ENCODE measurements at places on chromosomes 11 and 22.

DNA sequence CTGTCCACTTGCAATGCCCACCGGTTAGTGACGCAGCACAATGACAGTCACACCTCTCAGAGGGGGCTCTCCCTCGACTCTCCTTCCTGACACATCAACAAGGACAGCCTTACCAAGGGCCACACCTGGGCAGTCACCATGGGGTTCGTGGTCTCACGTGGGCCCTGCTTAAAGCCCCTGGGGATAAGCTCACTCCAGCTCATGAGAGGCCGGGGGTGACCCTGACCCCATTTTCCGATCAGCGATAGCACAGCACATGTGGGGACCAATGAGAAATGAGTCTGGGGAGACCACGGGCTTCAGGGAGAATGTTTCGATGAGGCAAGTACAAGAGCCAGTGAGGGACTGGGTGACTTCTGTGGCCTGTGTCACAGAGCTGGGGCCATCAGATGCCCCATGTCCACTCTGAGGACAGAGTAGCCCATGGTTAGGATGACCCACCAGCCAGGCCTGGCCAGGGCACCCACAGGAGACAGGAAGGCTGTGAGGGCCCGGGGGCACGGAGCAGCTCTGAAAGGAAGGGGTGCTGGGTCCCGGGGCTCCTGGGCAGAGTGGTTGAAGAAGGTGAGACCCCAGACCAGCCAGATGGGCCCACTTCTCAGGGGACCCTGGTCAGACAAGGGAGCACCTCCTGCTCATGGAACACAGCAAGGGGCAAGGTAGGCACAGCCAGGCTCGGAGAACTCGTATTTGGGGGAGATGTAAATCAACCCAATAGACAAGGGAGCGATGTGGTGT, 128.8 kb downstream of the MED15 start:
- DNase-seq, result no peak

- DNase-seq, result no peak
These were observed 32.7 kb upstream of the TMEM41B start for GRCh38 chr11:9347100-9347499.

GRCh38 chr22:28406246-28406645, 273.4 kb downstream of the TTC28 start:
- DNase-seq, result no peak

DNA sequence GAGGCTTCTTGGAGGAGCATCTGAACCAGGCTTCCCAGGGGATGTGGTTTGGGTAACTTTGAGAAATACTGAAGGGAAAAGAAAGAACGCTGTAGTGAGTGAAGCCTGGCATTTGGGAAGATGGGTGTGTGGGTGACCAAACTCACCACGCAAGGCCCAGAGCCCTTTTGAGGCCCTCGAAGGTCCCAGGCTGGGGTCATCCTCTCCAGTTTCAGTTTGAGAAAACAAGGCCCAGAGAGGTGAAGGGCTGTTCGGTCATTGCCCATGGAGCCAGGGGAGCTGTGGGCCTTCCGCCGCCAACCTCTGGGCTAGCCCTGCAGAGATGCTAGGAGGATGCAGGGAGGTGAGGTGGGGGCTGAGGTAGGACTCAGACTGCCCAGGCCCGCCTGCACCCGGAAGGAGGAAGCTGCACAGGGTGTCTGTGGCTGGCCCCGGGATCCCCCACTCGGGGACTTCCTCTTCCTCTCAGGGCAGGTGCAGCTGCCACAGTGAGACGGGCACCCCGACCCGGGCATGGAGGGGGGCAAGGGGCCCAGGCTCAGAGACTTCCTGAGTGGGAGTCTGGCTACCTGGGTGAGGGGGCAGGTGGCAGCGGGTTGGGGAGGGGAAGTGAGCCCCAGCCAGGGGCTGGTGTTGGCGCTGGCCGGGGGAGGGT, at the start of gene CCDC88B:
TSS of gene CCDC88B (plus strand) at position 451 of the 655 bp plus-strand sequence. CDS start at position 514, 63 bp downstream.
- no peak for DNase-seq

- DNase-seq, result peak; percentile 95
These were observed 9.3 kb upstream of the GLB1L3 start for GRCh38 chr11:134266841-134267251.

DNA sequence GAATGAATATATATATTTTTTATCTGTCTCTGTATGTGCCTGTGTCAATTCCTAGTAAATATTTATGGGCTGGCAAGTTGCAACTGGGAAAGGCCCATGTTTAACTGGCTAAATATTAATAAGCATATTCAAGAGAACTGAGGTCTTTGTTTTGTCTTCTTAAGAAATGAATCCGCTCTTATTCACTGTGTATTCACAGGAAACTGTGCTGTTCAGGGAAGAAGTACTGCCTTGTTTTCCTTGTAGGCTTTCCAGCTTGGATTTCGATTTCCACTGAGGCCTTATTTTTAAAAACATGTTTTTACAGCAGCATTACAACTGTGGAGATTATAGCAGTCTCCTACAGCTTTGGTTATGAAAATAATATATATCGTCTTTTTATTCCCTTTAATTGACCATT, 64.7 kb downstream of the LDLRAD3 start:
- no peak for DNase-seq

GRCh38 chr22:46303347-46303965, 6.8 kb downstream of the GTSE1 start:
- no peak for DNase-seq

DNA sequence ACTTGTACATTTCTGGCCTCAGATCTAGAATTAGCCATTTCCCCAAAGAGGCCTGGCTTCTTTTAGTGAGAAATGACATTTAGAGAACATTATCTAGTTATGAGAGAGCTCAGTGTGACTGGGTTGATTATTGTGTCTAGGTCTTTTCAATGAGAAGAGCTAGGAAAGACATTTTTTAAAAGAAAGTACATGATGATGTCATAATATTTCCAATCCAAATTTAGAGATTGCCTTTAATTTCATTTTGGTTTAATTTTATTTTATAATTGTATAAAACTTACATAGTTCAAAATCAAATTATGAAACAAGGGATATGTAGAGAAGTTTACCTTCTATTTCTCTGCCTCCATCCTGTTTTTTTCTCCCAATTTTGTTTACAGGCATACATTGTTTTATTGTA, 354.9 kb downstream of the TMEM135 start:
- DNase-seq, result no peak

- no peak for DNase-seq
These were observed 20.9 kb upstream of the NARS2 start for GRCh38 chr11:78595436-78596130.

DNA sequence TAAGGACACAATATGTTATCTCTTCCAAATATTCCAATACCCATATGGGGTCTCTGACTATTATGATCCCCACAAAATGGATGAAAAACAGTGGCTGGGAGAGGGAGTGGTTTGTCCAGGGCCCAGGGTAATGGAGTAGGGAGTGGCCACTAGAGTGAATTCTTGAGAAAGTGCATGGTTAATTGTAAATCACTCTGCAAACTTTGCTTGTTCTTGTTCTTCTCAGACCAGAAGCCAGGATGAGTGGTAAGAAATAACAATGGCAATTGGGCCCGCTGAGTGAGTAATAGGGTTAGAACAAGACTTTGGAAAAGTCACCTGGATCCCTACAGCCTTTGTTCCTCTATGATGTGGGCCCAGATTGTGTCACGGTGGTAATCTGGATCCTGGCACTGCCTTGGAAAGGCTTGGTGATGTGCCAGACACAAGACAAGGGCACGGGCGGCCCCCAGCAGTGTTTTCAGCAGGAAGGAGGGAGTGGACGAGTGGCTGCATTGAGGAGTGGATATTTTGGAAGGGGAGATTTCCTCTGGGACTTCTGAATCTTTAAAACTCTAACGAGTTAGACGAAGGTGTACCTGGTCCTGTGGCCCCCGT, 18.2 kb upstream of the KIRREL3 start:
- no peak for DNase-seq

DNA sequence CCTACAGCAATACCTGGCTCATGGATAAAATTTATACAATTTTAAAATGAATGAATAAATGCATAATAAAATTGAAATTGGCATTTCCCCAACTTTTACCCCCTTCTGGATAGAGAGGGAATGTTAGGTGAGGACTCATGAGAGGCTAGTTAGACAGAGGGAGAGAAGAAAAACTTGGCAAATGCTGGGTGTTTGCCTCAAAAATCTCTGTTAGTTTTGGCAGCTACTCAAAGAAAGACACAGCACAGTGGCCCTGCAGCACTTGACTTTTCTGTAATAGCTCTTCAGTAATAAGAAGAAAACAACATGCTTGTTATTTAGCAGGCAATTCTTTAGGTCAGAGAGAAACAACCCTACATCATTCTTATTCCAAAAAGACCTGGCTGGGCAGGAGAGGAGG, 20.7 kb upstream of the IZUMO1R start:
- no peak for DNase-seq

All from trophoblast cell (in vitro differentiated cells and primary cell).